ENCODE measurements at places on chromosomes 7 and 10.
A peak's percentile ranks its signal among the peaks of the same experiment; 100 is the strongest.

DNA sequence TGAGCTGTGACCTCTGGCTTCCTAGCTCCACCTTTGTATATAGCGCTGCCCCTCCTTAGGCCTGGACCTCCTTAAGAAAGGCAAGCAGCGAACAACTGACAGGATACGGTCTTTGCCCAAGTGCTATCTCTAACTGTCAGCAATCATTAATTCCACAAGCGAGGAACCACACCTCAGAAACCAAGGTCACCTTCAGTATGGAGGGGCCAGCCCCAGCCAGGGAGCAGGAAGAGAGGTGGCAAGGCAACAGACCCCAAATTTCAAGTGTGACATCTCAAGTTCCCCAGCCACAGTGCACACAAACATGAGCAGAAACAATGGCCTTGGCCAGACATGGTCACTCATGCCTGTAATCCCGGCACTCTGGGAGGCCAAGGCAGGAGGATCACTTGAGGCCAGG is 4.8 kb upstream of the AOC1 start:
- no peak for DNase-seq

DNA sequence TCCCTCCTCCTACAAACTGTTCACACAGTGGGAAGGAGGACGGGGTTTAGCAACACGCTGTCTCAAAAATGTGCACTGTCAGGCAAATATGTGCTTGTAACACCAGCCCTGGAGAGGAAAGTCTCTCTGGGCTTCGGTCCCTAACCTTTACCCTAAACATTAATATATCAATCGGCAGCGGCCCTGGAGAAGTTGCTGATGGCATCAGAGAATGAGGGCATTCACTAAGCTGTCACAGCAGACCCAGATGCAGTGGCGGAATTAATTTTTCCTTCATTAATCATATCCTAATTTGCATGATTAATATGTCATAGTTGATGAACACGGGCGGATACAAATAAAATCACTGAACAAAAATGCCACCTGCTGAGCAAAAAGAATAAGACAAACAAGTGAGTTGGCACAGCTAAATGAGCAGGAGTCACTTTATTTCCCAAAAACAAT is 45.2 kb upstream of the INSIG1 start:
- no peak for DNase-seq

- no peak for DNase-seq
Measured at GRCh38 chr10:28790146-28790545, 112.8 kb downstream of the BAMBI start.

DNA sequence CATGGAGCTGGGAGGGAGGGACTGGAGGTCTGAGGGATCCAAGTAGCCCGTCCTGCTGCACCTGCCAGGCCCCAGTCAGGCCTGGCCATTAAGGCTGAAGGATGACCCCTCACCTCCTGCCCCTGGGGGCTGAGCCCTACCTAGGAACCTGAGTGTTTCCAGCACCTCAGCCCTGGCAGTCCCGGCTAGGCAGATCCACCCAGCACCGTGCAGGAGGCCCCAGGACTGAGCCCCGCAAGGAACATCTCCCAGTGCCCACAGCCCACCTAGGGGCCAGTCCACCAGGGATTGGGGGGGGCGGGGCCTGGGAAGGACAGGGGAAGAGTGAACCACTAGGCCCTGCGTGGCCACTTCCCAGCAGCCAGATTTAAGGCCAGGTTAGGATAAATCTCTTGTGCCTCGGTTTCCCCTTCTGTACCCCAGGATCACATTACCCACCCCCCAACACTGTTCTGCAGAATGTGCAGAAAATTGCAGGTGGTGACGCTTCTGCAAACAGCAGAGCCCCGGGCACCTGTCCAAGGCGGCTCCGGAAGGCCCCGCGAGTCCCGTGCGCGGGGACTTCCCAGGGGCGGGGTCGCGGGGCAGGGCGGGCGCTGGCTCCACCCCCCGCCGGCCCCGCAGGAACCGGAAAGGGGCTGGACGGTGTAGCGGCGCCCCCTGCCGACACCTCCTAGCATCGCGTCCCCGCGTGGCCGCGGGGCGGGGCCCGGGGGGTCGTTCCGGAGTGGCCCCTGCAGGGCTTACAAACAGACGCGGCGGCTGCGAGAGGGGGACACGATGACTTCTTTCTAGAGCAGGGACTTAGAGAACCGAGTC is 55.9 kb downstream of the PWWP2B start:
- peak; percentile 91 for DNase-seq

DNA sequence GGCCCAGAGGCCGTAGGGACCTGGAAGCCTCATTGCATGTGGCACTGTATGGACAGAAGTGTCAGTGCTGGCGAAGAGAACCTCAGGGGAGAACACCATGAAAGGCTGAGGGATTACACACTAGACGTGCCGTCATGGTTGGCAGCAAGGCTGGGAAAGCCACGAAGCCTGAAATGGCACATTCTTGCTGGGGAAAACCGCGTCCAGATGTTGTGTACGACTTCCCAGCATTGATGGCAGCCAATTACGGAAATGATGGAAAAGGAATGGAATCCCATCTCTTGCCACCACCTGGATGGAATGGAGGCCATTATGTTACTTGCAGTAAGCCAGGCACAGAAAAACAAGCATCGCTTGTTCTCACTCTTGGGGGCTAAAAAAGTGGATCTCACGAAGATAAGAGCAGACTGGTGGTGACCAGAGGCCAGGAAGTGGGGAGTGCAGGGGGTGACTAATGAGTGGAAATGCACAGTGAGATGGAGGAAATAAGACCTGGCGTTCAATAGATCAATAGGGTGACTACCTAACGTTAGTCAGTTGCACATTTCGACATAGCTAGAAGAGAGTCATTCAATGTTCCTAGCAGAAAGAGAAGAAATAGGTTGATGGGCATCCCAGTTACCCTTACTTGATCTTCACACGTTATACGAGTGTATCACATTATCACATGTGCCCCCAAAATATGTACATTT is 14.6 kb upstream of the PWWP2B start:
- no peak for DNase-seq

- DNase-seq: no peak
Measured at GRCh38 chr10:80945264-80945880, 407.7 kb downstream of the SH2D4B start.

DNA sequence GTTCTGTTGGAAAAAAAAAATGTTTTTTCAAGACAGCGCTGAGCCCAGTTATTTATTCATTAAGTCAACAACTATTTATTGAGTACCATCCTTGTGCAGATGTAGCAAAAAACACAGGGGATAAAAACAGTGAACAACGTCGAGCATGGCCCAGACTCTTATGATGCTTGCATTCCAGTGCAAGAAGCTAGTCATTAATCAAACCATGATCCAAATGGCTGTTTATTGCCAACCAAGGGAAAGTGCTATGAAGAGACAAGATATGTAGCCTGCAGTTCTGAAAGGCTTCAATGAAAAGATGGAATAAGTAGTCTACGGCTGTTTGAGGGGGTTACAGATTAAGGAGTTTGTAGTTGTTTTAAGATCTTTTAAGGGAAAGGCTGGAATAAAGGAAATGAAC is 262.3 kb downstream of the NEBL start:
- DNase-seq: no peak

DNA sequence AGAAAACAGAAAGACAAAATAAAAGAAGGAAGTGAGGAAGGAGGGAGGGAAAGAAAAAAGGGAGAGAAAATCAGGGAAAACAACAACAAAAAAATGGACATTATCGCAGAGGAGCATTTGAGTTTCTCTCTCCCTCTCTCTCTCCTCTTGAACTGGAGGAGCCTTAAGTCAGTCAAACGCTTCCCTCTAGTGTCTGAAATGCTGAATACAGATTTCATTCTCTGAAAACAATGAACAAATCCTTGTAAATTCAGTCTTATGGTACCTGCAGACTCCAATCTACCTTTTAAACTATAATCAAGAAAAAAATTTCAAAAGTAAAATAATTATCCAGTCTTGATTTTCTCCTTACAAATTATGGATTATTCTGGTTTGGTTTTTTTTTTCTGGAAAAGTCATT is 89.2 kb upstream of the PFKP start:
- no peak for DNase-seq

DNA sequence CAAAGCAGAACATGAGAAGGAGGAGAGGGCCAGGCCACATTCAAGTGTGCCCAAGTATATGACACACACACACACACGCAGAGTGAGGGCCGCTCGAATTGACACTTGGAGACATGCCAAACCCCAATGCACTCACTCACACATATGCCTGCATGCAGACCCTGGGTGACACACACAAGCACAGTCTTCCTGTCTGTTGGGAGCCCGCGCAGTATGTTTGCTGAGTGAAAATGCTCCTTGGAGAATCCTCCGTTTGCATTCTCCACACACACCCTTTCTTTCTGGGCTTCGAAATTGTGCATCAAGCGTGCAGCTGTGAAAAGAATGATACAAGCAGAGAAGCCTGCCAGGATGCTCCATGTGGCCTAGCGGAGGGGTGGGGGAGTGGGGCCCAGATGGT is 120.9 kb downstream of the PLXNA4 start:
- DNase-seq: peak; percentile 77

- DNase-seq: peak; percentile 71
Measured at GRCh38 chr7:142804728-142805207, 34.0 kb downstream of the PRSS2 start.

- DNase-seq: no peak
Measured at GRCh38 chr7:91913612-91914011, 27.1 kb upstream of the AKAP9 start.

DNA sequence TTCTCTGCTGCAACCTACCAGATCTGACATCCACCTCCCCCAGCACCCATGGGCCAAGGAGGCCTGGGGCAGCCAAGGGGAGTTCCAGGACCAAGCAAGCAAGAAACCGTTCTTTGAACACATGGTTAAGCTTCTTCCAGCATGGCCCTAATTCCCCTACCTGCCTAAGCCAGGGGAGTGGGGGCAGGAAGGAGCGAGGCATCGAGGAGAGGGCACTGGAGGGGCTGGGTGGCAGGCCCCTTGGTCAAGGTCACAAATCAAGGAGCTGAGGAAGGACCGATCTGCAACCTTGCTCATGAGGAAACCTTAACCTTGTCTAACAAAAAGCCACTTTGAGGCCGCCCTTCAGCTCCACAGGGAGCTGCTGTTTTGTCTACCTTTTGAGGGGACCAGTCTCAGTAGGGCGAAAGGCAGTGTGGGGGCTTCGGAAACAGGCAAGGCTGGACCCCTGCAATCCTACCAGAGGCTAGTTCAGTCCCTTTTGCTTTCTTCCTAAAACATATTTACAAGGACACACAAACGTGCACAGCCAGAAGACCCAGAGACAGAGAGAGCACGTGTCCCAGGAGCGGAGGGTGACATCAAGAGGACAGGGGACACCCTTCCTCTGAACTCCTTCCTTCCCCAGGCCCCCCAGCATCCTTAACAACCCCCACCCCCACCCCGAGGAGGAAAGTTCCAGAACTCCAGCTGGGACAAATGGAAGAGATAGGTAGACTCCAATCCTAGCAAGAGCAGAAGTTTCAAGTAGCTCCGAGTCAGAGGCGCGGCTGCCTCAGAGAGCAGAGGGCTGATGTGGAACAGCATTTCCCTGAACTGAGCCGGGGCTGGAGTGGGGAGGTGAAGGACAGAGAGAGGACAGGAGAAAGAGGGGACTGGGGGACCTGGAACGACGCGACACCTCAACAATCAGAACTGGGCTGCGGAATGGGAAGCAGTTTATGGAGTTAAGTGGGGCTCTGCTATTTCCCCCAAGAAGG is 28.2 kb downstream of the SPOCK2 start:
- no peak for DNase-seq

GRCh38 chr10:93319096-93319495 is 163.0 kb downstream of the MYOF start:
- DNase-seq: no peak

Data from immature natural killer cell (primary cell).